ENCODE measurements at places on chromosomes 11 and 22. TPM values are rescaled to one million over a fixed set of nuclear protein-coding genes. Genes with fewer than 3 reads are reported as not detected.
A peak's percentile ranks its signal among the peaks of the same experiment; 100 is the strongest.

The FAT3 gene
- 16.2 TPM for total RNA-seq

The HTR3A gene
- total RNA-seq = not detected

DNA sequence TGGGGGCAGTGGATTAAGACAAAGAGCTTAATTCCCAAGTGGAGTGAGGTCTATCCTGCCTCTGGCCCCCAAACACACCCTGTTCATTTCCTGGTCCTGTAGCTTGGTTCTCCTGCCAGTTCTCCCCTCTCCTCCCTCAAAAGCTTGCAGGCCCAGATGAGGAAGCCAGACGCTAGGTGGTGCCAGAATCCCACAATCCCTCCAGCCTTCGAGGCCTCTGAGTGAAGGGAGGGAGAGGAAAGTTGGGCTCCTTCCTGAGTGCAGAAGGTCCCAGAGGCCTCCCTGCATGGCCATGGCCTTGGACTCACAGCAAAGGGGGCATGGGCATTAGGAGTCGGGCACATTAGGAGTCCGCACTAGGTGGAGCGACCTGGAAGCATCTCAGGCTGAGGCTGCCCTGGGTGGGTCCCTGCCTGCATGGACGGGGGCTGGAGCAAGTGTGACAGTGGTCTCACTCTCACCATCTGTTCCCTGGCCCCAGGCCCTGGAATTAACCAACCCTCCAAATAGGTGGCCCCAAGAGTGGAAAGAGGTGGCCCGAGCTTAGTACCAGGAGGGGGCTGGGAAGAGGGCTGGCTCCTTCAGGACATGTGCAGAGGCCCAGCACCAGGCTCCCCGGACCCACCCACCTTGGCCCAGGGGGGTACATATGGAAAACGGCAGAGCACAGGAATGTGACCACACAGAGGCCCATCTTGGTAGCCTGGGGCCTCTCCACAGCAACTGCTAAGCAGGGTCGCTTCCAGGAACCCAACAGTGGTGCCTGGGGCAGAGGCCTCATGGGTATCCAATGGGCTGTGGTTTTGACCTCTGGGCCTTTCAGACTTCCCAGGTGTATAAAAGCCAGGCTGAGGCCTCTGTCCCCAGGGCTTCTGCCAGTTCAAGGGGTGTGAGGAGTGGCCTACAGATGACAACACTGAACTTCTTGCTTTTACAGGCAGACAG lies 5.2 kb downstream of the FXYD2 start:
- DNase-seq = peak; percentile 54
- no peaks in the 10 kb centered on the region for H3K27me3 ChIP-seq
- peaks cover 4% of the 10 kb centered on the region for H3K4me1 ChIP-seq
- no peak overlapping the region for H3K27ac ChIP-seq

DNA sequence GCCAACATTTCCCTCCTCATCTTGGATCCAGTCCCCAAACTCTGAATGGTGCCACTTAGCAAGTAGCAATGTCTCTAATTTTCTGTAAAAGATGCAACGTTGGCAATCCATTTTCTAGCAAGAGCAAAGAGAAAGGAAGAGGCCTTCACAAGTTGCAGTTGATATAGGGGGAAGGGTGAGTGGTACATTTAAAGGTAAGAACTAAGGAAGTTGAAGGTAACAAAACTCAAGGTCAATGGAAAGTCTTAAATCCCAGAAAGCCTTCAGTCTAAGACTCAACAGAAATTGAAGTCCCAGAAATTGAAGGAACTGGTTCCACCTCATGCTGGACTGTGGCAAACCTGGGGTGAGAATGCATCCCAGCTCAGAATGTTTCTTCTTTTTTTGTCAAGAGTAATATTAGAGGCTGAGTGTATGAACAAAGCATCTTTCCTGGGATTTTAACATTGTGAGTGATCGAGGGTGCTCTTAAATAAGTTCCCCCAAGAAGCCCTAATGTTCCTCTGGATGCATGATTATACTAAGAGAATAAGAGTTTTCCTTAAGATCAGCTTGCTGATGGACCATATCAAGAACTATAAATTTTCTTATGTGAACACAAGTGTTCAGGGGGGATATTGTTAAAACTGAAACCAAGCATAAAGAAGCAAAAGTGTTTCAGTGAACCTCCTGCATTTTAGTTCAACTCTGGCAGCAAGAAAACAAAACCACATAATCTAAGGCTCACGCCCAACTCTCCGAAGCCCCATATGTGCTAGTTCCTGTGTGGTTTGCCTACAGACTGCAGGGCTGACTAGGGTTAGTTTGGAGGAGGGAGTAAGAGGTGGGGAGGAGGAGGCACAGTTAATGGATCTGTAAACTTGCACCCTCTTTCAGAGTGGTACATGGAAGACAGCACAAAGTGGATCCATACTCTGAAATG lies at the start of gene GRAP2:
TSS of gene GRAP2 (plus strand) at position 779 of the 922 bp plus-strand sequence. CDS start 46,023 bp downstream, outside the sequence.
- no peak within 1 kb of the TSS for H3K4me3 ChIP-seq
- no peak within 1 kb of the TSS for H3K27ac ChIP-seq
- no peaks in the 10 kb centered on the region for H3K4me1 ChIP-seq
- no peaks in the 10 kb centered on the region for H3K36me3 ChIP-seq

The FAR1 gene
- total RNA-seq = 58.1 TPM

The ACAT1 gene
- 138 TPM for total RNA-seq

Data from fibroblast of lung (primary cell).